ENCODE measurements at places on chromosomes 3 and 15.
A peak's percentile ranks its signal among the peaks of the same experiment; 100 is the strongest.

DNA sequence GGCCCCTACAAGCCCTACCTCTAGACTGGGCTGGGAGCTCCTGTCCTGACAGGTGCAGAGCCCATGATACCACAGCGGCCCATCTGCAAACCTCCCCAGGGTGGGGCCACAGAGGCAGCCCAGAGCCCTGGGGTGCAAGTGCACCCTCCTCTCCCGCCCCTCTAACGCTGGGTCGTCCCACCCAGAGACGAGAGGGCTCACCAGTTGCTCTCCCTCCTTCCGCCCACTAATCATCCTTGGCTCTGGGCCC lies 742 bp downstream of the TNK2 start:
- no peak for DNase-seq

DNA sequence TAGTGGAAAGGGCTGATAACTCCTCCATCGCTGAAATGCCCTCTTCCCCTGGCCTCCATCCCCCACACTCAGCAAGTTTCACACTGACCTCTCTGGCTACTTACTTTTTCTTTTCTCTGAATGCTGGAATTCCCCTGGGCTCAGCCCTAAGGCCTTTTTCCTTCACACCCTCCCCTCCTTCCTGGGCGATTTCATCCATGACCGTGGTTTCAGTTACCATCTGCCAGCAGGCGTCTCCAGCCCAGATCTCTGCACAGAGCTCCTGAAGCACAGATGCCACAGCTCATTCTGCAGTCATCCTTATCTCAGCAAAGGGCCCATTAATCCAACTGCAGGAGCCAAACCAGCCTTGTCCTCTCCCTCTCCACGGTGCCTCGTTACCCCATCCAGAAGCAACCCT lies 114.0 kb downstream of the RFTN1 start:
- DNase-seq, result peak; percentile 56

GRCh38 chr3:37145611-37146010 lies 28.8 kb downstream of the LRRFIP2 start:
- no peak for DNase-seq

- peak; percentile 11 for DNase-seq
Observed at GRCh38 chr15:85750319-85751290, 44.1 kb downstream of the KLHL25 start.

GRCh38 chr15:81312790-81313543 lies 11.0 kb downstream of the STARD5 start:
- peak; percentile 97 for DNase-seq

DNA sequence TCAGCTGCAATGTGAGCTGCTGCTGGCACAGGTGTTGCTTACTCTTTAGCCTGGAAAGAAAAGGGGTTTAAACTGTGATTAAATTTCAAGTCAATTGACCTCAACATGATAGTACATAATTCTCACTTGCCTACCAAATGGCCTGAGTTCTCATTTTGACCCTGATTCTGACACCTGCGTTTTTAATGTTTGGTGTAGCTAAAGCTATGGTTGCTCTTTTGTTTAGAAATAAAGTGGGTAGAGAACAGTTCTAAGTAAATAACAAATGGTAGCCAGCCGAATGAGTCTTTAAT lies 100.8 kb upstream of the SOX2 start:
- no peak for DNase-seq

DNA sequence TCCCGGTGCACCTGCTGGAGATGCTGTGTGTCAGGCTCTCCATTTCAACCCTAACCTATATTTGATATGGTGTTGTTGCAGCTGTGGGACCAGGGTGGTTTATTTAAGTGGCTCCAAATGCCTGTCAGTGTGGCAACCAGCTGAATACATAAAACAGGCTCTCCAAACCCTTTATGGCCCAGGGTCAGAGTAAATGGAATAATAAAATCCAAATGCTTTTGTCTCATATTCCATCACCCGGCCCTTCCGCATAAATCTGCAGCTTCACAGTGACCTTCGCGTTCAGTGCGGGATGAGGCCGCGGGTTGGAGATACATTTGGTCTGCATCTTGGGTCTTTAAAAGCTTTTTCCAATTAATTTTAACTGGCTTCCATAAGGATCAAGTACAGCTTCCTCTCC lies 382.1 kb upstream of the NR2F2 start:
- DNase-seq, result no peak

All from fibroblast of skin of right quadriceps (primary cell).